ENCODE measurements at places on chromosomes 16 and 17. TPM values are rescaled to one million over a fixed set of nuclear protein-coding genes. Genes with fewer than 3 reads are reported as not detected.

PRAC2 gene
- not detected for total RNA-seq

GID4 gene
- 12.6 TPM for total RNA-seq

PROCA1 gene
- total RNA-seq, result 1.9 TPM

HCRT gene
- total RNA-seq, result not detected

GNPTG gene
- total RNA-seq, result 81.2 TPM

TMEM235 gene
- not detected for total RNA-seq

MYH8 gene
- total RNA-seq, result not detected

TERB1 gene
- not detected for total RNA-seq

OR2C1 gene
- total RNA-seq, result not detected

CUEDC1 gene
- 14.4 TPM for total RNA-seq

SHBG gene
- total RNA-seq, result 0.29 TPM

KCNH6 gene
- total RNA-seq, result not detected

Data from smooth muscle cell of trachea (primary cell).